T follicular helper cell (primary cell): ENCODE measurements at places on chromosomes 6 and 20.

- no peak for DNase-seq
These were observed 83.9 kb upstream of the SIRPG start for GRCh38 chr20:1741309-1742048.

GRCh38 chr6:80268865-80269730 lies 162.6 kb downstream of the BCKDHB start:
- no peak for DNase-seq

GRCh38 chr6:33837971-33838665 lies 34.3 kb upstream of the MLN start:
- DNase-seq, result no peak

GRCh38 chr20:1895674-1896483 lies 672 bp downstream of the SIRPA start:
- no peak for DNase-seq

DNA sequence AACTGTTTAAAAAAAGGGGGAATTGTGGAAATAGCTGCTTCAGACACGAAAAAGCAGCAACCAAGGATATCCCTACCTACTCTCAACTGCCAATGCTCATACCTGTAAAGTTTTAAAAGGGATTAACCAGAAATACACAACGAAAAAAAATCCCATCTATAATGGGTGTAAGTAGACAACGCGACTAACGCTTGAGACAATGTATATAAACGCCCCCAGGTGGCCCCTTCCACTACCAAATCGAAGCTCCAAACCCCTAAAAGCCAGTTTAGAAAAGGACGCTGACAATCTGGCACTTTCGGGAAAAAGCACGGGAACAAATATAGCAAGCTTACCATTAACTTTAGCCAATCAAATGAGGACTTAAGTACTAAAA lies 94.5 kb upstream of the BTN3A2 start:
- DNase-seq, result no peak

- DNase-seq, result no peak
These were observed 584 bp downstream of the VPS52 start for GRCh38 chr6:33271117-33271467.

DNA sequence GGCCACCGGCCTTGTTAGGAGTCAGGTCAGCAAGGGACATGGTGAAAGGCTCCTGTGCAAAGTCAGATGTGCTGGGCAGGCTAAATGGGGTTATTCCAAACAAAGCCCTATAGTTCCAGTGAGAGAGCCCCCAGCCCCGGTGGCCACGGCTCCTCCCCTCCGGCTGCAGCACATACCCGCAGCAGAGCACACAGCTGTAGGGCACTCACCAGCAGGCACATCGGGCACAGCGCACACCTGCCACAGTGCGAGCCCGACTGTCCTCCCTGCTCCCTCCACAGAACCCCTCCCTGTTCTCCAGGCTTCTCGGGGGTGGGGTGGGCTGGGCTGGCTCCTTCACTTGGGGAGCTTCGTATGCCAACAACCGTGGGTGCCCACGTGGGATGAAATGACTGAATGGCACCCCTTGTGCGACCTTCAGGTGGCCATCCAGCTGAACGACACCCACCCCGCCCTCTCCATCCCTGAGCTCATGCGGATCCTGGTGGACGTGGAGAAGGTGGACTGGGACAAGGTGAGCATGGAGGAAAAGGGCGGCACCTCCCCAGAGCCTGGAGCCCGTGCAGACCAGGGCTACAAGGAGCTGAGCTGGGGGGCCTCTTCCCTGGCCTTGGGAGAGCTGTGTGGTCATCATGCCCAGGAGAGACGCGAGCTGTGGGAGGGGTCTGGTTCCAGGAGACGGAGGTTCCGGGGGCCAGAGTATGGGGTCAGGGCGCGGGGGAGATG lies 30.9 kb downstream of the PYGB start:
- no peak for DNase-seq

DNA sequence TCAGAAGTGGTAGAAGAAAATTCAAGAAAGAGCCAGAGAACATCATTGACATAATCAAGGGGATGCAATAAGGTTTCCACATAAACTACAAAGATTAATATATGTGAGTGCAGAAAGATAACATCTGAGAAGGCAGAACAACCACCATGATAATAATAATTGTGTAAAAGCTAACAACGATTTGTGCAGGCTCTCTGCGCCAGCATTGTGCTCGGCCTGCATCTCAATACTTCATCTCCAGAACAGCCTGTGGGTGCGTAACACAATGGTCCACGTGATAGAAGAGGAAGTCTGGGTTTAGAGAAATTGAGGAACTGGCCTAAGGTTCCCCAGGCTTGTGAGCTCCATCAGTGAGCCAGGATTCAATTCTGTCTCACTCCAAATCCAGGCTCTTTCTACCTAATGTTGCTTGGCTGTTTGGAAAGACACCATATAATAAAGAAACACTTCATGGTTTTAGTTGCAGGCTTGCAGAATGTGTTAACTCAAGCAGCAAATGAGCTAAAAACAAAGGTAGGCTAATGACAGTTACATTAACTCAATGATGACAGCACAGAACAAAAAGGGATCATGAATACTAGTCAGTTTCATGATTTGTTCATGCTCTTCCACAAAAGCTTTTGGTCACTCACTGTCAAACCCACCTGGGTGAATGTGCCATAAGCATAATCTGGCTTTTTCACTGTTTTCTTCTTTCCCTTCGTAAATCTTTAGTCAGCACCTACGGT lies 71.2 kb downstream of the LY86 start:
- no peak for DNase-seq

DNA sequence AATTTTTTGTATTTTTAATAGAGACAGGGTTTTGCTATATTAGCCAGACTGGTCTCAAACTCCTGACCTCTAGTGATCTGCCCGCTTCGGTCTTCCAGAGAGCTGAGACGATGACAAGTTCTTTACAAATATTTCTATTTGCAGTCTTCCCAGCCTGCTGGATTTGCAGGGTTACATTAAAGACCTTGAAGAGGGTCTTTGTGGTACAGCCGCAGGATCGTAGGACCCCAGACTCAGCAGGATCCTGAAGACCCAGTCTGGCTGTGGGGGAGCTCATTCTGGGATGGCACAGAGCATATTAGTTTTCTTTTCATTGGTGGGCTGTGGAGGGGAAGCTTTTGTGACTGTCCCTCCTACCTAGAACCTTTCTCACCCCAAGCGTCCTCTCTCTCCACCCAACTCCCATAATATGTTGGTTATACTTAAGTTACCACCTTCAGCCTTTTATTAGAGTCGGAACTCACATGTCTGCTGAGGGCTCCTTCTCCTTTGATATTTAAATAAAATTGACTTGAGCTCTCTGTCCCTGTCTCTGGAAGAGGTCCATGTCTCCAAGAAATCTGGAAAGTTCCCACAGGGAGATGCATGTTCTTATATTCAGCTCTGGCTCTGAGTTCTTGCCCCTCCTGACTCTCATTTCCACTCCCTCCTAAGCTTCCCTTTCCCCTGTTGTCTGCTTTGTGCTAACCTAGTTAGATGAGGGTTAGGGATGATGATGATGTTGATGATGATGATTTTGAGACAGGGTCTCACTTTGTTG lies 72.0 kb downstream of the TIAM2 start:
- DNase-seq, result no peak

GRCh38 chr6:134176264-134176975 lies 124.0 kb upstream of the SLC2A12 start:
- no peak for DNase-seq

DNA sequence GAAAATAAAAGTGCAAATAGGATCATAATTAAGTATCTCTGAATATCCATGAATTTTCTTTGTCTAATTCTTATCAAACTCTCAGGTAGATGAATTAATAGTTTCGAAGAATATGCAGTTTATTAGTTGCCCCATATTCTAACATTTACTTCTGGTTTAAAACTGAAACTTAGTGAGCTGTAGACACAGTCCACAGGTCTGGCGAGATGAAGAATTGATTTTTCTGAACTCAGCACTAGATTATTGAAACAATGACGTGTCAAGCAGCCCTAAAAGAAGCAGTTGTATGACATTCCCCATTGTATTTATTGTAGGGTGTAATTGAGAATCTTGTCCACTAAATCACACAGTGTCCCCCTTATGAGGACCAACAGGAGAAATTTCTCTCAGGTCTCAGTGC lies 407.1 kb downstream of the GRIK2 start:
- DNase-seq, result no peak

DNA sequence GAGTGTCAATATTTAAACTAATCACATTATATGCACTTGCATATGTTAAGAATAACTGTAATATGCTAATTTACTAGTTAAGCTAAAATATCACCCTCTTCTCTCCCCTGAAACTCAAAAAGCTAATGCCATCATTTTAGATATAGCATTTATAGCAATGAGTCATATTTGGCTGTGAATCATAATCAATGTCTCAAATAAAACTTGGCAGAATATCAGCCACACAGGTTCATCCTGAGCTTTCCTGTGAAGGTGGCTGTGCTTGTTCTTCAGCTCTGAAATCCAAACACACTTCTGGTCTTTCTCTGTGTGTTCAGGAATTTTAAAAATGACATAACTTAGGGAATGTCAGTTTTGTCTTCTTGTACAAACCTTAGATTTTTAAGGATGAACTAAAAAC lies 12.8 kb upstream of the PNRC1 start:
- no peak for DNase-seq

- no peak for DNase-seq
These were observed 6.5 kb upstream of the NPBWR2 start for GRCh38 chr20:64113796-64114355.

DNA sequence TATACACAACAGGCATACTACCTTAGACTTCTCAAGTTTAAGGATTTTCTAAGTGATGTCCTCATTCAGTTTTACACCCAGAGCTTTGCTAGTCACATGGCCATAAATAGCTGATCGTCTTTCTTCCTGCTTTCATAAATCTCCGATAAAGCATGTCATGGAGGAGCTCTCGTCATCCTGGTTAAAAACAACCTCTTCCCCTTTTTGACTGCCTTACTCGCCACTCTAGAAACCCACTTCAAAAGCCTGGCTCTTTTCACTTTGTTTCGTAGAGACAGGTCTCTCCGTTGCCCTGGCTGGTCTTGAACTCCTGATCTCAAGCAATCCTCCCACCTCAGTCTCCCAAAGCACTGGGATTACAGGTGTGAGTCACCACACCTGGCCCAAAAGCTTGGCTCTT lies 67.0 kb upstream of the SMIM29 start:
- DNase-seq, result no peak

DNA sequence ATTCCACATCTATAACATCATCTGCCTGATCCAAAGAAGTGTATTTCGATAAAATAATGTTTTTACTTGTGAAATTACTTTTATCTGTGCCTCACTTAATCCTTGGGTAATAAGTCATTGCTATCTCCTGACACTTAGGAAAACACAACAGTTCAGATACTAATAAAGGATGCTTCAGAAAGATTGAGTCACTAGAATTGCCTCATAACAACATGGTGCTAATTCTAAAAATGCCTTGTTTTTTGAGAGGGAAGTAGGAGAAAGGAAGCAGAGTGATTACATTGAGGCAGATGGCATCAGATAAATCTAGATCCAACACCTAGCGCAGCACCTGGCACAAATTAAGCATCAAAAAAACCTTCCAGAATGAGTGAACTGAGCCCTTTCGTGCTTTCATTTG lies 69.0 kb downstream of the NCOA7 start:
- no peak for DNase-seq

GRCh38 chr6:138087593-138088325 lies 19.5 kb downstream of the PERP start:
- DNase-seq, result no peak

DNA sequence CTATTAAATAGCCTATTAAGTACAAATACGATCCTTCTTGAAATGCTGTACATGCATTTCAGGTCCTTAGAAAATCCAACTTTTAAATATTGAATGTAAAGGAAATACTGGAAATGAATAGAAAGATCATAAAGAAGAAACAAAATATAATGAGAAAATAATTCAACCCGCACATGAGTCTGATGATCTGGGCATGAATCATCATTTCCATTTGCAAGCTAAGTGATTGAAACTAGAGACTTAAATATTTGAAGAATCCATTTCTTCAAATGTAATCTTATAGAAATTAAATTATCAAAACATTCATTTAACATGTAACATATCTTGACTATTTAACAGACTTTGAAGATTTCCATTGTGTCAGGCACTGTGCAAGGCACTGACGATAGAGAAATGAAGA lies 977.0 kb downstream of the TFAP2A start:
- no peak for DNase-seq

DNA sequence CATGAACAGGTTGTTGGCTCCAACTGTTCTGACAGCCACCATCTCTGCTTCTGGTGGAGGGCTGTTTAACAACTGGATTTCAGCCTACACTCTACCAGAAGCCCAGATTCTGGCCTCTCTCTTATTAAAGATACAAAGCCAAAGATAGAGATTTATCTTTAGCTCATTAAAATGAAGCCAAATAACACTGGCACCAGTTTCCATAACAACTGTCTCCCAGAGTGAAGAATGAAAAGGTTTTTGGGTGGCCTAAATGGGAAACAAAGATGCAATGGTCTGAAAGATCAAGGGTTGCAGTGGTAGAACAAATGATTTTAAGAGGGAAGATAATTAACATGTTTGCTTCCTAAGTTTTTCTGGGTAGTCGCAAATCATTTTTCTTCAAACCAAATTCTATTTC lies 3.2 kb upstream of the SMPDL3A start:
- no peak for DNase-seq

DNA sequence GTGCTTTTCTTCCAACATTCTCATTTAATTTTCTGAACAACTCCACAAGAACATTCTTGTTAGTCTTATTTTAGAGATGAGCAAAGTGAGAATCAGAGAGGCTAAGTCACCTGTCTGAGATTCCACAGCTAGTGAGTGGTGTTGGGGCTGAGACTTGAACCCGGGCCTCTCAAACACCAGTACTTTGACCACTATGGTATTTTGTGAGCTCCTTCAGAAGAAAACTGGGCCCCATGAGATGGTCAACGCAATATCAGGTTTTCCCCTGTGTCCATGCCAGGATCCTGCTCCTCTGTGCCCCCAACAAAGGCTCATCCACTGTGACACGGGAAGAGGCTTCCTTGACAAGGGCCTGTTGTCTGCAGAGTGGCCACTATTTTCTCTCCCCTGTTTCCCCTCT lies 51.9 kb downstream of the MAFB start:
- DNase-seq, result no peak

DNA sequence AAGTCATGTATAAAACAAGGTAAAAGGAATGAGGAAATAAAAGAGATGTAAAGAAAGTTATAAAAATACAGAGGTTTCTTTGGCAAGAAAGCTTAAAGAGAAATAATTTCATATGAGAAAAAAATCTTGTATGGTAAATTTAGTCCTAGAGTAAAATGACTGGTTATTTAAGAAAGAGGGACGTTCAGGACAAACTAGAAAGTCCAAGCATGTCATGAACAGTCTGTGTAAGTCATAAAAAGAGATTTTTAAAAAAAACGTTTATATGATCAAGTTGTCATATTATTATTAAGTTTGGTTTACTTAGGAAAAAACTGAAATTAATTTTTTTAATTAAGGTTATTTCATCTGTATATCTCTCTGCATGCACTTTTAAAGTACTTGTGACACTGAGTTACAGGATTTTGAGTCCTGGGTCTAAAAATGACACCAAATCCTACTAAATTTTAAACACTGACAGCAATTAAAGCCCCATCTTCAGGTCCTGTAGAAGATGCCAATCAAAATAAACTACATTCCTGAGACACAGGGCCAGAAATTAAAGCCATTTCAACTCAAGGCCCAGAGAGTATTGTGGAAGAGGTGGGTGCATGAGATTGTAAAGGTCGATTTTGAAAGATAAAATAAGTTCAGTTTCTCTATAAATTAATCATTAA lies 62.4 kb downstream of the AGPAT4 start:
- DNase-seq, result no peak
